Naive thymus-derived CD4-positive, alpha-beta T cell (primary cell): ENCODE measurements at places on chromosomes 16 and 17.
A peak's percentile ranks its signal among the peaks of the same experiment; 100 is the strongest.

DNA sequence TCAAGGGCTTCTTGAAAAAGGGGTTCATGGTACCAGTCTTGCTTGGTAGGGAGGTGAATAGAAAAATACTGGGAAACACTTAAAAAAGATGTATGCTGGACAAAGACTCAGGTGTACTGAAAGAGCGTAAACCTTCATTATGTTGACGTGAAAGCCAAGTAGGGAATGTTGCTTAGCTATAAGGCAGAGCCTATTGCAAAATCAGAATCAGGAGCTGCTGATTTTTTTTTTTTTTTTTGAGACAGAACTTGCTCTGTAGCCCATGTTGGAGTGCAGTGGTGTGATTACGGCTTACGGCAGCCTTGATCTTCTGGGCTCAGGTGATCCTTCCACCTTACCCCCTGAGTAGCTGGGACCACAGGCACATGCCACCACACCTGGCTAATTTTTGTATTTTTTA, 3.9 kb downstream of the TMEM94 start:
- no peak for DNase-seq

DNA sequence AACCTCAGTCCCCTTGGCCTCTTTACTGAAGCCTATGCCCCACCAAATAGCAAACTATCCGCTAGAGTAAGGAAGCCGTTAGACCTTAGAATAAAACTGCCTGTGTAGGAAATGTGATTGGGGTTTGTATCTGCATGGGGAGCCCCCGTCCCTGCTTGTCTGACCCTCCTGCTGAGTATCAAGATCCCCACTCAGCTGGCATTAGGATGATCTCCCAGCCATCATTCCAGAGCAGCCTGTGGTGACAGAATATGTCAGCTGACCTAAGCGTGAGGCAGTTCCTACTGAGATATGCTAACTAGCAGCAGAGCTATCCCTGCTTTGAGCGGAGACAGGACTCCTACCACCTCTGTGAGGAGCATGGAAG, 645 bp upstream of the GFOD2 start:
- no peak for DNase-seq

DNA sequence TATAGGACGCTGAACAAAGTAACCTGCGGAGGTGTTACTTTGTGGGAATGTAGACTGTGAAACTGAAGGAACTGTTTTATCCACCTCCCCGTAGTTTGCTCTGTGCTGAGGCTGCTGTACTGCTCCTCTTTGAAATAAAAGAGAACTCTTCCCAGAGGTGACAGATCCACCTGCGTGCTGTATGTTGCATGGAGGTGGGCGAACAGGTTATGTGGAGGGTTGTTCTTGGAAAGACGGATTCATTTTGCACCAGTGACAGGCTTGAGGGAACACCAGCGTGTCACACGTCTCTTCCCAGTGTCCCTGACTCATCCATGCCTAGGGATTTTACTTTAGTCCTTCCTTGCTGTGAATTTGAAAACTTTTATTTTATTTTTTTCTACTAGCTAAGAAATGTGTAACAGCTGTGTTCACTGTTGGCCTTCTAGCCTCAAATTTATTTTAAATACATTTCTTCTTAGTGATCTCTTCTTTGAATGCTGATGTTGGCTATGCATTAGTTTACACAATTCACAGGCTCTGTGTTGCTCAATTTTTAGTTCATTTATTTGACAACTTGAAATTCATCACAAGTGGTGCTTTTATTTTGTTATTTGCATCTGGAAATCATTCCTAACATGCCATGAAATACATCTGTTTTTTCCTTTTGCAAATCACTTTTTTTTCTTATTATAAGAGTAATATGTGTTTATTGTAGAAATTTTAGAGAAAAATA, 512.4 kb downstream of the CDH13 start:
- DNase-seq: no peak

DNA sequence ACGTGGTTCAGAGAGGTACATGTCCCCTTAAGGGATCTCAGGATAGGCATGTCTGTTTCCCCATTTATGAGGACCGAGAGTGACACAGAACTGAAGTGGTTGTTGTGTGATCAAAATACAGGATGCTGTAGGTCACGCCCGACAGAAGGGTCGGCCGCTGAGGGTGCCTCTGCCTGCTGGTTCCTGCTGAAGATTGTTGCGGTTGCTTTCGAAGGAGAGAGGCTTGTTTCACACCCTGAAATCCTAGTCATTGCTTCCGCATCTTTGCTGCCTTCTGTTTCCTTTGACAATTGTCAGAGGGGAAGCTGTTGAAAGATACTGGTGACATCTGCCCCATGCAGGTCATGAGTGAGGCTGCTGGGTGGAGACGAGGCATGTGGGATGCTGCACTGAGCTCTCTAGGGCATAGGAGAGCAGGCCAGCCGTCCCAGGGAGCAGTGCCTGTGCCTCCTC, 3.8 kb upstream of the NAT9 start:
- DNase-seq: peak; percentile 80

- no peak for DNase-seq
Observed at GRCh38 chr16:57178793-57179212, 7.0 kb downstream of the PSME3IP1 start.

- no peak for DNase-seq
Observed at GRCh38 chr17:49018748-49019147, 21.6 kb downstream of the IGF2BP1 start.

- DNase-seq: no peak
Observed at GRCh38 chr17:41629826-41630670, 5.7 kb upstream of the KRT17 start.

- peak; percentile 4 for DNase-seq
Observed at GRCh38 chr17:10652984-10653659, 4.0 kb downstream of the MYH3 start.

GRCh38 chr17:71232801-71233559, 887.8 kb upstream of the SOX9 start:
- no peak for DNase-seq

GRCh38 chr16:57190136-57190535, 4.0 kb downstream of the RSPRY1 start:
- no peak for DNase-seq

DNA sequence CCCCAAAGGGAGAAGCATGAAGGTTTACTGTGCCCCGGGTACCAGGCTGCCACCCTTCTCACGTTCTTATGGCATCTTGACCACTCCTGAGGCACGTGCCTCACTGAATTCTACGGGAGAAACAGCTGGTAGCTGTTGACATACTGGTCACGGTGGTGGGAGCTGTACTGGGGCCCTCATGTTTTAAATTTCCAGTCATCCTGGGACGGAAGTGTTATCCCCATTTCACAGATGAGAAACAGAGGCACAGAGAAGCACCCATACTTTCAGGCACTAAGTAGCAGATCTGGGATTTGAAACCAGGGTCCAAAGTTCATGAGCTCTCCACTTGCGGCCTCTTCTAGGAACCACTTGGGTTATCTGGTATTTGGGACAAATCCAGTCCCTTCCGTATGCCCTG, 26.3 kb upstream of the DOC2B start:
- no peak for DNase-seq

DNA sequence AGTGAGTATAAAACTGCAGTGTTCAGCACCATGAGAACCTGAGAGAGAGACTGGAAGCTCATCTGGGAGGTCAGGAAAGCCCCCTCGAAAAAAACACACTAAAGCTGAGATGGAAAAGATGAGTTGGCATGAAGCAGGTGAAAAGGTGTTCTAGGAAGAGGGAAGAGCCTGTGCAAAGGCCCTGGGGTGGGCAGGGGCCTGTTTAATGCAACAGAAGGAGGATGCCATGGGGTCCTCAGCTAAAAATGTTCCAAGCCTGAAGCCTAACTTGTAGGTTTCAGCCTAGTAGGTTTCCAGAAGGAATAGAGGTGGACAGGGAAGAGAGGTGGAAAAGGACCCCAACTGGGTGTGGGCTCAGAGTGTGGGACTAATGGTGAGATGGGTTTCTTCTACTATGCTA, 242.3 kb upstream of the ZFHX3 start:
- DNase-seq: no peak

DNA sequence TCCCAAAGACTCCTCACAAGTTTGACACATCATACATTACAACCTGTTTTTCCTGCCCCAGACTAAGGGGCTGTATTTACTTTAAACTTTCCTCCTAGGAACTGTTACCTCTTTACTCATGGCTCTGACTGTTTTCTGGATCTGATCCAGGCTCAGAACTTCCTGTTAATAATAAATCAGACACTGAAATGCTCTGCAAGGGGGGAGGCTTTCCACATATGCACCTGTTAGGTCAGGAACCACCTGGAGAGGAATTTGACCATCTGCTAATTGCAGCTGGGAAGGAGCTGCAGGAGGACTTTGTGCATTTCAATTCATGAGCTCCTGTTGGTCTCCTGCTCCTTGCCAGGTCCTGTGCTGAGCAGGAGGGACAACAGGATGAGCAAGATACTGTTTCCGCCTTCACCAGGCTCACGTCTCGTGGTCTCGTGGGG, 476.9 kb upstream of the CDH5 start:
- no peak for DNase-seq

- DNase-seq: no peak
Observed at GRCh38 chr16:22348291-22348690, 26.1 kb downstream of the CDR2 start.

DNA sequence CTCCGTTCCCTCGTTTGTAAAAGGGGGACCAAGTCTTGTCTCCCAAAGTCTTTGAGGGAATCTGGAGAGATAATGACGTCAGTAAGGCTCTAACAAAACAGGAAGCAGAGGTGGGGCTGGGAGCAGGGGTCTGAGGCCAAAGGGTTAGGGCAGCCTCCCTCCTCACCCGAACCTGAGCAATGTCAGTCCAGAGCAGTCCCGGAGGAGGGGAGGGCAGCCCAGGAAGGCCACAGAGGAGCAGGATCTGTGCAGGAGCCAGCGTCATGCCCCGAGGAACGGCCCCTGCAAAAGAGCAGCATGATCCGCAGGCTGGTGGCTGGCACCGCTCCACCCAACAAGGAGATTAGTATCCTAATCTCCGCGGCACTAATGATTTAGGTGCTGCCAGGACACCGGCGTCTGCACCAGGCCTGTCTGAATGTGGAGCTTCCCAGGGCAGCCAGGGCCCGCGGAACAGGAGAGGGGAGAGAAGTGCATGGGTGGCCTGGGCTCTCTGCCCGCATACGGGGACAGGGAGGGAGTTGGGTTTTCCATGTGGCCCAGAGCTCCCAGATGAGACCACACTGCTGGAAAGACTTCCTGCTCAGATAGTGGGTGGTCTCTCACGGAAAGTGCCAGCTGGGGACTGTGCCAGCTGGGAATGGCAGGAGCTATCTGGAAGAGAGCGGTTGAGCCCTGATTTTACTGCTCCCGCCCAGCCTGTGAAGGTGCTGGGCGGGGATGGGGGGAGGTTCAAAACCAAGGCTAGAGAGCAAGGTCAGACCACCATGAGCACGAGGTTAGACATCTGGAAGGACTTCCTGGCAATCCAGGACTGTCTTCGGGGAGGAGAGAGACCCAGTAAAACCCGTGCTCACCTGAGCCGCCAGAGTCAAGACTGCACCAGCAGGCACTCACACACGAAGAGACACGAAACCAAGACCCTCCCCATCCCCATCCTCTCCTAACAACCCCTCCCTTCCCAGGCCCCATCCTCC, 11.0 kb upstream of the KRT17 start:
- DNase-seq: no peak

DNA sequence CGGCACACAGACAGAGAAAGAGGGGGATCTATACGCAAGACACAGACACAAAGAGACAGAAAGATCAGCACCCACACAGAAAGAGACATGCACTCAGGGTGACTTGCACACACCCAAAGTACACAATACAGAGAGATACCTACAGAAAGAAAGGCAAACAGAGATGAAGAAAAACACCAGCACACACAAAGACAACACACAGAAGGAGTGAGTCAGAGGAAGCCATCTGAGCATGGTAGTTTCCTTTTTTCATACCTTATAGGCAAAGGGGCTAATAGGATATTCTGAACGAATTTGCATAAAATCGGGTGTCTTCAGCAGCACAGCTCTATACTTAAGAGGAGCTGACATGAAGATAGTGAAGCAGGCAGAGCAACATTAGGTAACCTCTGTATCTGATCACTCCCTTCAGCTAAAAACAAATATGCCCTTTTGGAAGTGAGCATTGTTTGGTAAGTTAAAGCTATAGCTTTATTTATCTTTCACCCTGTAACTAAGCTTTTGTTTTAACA, 198.6 kb downstream of the AATF start:
- peak; percentile 4 for DNase-seq

DNA sequence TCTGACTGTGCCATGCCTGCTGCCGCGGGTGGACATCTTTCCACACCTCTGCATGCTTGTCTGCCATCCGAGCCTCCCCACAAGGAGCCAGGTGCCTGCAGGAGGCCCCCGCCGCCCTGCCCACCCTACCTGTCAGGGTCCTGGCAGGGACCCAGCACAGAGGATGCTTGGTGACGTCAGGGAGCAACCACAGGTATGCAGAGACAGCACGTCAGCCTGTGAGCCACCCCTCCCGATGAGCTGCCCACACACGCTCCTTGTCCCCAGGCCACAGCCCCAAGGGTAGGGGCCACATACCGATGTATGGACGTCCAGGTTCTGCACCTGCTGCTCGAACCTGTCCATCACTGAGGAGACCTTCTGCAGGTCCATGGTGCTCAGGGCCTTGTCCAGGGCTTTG, 10.6 kb downstream of the CHMP1A start:
- DNase-seq: no peak

- no peak for DNase-seq
Observed at GRCh38 chr16:59067205-59067604, 333.1 kb upstream of the GOT2 start.

DNA sequence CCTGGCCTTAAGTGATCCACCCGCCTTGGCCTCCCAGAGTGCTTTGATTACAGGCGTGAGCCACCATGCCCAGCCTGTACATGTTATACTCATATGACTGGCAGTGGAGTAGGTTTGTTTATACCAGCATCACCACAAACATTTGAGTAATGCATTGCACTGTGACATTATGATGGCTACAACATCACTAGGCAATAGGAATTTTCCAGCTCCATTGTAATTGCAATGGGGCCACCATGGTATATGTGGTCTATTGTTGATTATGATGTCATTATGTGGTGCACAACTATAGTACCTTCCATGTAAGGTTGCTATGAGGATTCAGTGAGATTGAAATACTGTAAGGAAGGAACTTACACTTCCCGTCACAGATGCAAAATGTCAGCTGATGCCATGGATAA, 168.9 kb downstream of the COPRS start:
- no peak for DNase-seq

DNA sequence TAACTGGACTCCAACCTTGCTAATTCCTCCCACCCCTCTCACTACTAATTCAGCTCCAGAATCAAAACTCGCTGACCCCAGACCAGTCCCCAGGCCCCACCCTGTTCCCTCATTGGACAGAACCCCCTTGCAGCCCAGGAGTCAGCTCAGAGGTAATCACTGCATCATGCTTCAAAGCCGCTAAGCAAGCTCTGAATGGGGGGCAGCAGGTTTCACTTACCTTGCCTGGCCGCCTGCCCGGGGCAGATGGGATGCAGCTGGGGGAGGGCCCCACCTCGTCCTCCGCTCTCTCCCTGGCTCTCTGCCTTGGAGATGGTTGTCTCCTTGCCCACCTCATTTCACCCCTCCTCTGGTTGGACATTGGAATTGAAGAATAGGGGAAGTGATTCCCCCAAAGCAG, 4.8 kb upstream of the NGFR start:
- no peak for DNase-seq

DNA sequence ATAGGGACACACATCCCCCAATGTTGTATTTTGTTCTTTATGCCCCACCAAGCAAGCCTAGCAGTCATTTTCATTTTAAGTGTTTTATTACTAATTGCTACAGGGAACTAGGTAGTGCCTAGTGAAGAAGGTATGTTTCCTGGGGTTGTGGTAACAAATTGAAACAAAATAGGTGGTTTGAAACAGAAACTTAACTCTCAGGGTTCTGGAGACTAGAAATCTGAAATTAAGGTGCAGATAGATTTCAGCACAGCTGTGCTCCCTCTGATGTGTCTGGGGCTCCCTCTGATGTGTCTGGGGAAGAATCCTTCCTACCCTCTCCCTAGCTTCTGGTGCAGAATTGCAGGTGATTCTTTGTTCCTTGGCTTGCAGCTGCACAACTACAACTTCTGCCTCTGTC, 390.1 kb downstream of the ZFHX3 start:
- DNase-seq: no peak
